Daoy (cell line): ENCODE measurements at places on chromosomes 1 and 21. TPM values are rescaled to one million over a fixed set of nuclear protein-coding genes. Genes with fewer than 3 reads are reported as not detected.

Gene FAM177B
- total RNA-seq, result not detected in 2 replicates

Gene NHLH1
- not detected in 2 replicates for total RNA-seq

Gene EXO1
- 54.2 and 67.1 TPM in 2 replicates for total RNA-seq

Gene MATN1
- total RNA-seq, result 0.06 TPM in 1 of 2 replicates, not detected in the other

Gene OR10J1
- total RNA-seq, result not detected in 2 replicates

Gene SEC16B
- 0.36 and 0.46 TPM in 2 replicates for total RNA-seq

Gene SLFNL1
- total RNA-seq, result not detected in 2 replicates

Gene PCNT
- 20.4 and 32.0 TPM in 2 replicates for total RNA-seq

DNA sequence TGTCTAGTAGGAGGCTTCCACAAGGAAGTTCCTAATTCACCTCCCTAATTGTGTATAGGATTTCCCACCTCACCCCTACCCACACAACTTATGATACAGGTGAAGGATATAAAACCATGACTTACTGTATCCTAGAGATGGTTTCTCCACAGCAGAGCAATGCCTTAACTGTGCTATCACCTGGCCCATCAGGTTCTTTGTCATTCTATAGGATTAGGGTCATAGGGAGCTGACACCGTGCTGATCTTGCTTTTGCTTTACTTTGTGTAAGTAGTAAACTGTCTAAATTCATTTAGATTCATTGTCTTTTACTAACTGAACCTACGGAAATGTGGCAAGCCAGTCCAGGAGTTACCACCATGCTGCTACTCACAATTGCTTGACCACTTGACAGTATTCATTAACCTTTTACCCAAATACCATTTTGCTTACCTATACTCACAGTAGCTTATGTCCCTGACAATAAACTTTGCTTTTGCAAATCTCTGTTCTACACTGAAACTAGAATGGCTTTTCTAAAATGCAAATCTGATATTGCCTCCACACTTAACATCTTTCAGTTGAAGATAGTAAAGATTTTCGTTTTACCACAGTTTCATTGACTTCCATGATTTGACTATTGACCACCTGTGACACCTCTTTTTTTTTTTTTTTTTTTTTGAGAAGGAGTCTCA is 147.6 kb downstream of the IFI44 start:
- DNase-seq, result peak; percentile 11

- DNase-seq, result no peak
Observed at GRCh38 chr21:41119901-41120300, 48.1 kb upstream of the BACE2 start.

DNA sequence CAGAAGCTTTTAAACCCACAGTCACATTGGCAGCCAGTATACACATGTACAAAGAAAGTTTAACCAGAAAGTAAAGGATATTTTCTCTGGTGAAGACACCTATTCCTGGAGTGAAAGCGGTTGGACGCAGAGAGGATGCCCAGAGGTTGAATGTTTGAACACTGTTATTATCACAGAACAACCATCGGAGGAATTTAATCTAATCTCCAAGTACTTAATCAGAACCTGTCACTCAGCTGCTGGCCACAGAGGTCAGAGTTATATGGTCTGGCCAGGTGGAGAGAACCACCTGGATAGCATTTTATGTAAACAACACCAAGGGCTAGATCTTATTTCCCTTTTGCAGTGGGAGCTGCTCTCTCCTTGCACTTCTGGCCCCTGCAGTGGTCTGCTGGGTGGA is 29.4 kb downstream of the SPATA46 start:
- no peak for DNase-seq

GRCh38 chr1:116024626-116025025 is 48.3 kb downstream of the SLC22A15 start:
- no peak for DNase-seq

DNA sequence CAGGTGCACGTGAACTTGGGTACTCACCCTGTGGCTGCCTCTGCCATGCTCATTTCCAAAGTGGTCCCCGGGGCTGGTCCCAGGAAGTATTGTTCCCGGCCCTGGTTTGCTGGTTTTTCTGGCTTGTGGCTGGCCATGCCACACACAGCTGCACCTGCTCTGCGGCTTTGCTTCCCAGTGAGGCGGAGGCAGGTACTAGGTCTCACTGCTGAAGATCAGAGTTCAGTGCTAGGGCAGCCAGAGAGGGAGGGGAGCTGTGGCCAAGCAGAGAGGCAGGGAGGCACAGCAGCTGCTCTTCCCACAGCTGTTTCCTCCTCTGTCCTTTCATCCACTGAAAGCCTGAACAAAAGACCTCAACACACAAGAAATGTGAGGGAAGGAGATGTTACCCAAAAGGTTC is 30.5 kb downstream of the ENO1 start:
- DNase-seq, result no peak

GRCh38 chr1:49995734-49996133 is 28.0 kb downstream of the AGBL4 start:
- DNase-seq, result no peak

DNA sequence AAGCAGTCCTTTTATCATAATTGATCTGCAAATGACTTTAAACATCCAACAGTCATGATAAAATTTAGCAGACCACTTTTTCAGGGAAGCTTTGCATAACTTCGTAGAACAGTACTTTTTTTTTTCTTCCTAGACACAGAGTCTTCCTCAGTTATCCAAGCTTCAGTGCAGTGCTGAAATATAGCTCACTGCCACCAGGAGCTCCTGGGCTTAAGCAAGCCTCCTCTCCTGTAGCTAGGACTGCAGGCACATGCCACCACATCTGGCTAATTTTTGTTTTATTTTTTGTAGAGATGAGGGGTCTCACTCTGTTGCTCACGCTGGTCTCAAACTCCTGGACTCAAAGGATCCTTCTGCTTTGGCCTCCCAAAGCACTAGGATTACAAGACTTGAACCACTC is 3.8 kb downstream of the F13B start:
- DNase-seq, result no peak

DNA sequence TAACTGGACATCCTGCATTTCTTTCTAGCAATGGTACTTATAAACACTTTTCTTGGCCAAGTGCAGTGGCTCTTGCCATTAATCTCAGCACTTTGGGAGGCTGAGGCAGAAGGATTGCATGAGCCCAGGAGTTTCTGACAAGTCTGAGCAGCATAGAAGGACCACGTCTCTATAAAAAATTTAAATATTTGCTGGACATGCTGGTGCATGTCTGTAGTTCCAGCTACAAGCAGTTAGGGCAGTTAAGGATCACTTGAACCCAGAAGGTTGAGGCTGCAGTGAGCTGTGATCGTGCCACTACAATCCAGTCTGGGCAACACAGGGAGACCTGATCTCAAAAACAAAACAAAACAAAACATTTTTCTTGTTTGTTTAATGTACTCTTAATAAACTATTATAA is 434.0 kb downstream of the PLA2G4A start:
- DNase-seq, result no peak

GRCh38 chr1:93695411-93696005 is 13.9 kb upstream of the BCAR3 start:
- DNase-seq, result no peak

- no peak for DNase-seq
Observed at GRCh38 chr1:104456724-104457123, 707.0 kb downstream of the AMY1C start.
